ENCODE measurements at places on chromosomes 1 and 21. TPM values are rescaled to one million over a fixed set of nuclear protein-coding genes. Genes with fewer than 3 reads are reported as not detected.
A peak's percentile ranks its signal among the peaks of the same experiment; 100 is the strongest.

GRCh38 chr1:221708987-221709386 is 32.9 kb downstream of the DUSP10 start:
- peak; percentile 28 for DNase-seq

DNA sequence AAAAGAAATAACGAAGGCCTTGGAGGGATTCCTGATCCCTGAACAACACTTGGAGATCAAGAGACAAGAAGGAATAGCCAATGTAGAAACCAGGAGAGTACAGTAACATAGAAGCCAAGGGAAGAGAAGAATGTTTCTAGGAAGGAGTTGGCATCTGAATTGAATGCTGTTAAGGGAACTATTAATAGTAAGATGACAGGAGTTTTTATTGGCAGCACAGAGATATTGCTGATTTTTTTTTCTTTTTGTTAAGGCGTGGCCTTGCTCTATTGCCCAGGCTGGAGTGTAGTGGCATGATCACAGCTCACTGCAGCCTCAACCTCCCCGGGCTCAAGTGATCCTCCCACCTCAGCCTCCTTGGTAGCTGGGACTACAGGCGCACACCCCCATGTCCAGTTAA is 9.6 kb upstream of the SFT2D2 start:
- DNase-seq: peak; percentile 10

DNA sequence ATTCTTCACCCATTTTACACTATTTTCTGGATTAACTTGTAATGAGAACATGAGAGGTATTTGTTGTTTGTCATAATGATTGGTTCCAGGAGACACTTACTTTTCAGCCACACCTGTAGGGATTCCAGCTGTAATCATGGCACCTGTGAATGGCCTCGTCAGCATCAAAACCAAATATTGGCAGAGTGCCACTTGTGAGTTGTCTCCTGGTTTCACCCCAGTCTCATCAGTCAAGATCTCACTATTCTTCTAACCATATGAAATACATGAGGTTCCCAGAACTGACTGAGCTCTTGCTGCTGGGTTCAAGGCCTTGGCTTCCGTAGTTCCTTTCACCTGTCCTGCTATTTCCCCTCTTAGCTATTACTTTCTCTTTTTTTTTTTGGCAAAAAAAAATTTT is 246.6 kb upstream of the ADGRL2 start:
- no peak for DNase-seq

DNA sequence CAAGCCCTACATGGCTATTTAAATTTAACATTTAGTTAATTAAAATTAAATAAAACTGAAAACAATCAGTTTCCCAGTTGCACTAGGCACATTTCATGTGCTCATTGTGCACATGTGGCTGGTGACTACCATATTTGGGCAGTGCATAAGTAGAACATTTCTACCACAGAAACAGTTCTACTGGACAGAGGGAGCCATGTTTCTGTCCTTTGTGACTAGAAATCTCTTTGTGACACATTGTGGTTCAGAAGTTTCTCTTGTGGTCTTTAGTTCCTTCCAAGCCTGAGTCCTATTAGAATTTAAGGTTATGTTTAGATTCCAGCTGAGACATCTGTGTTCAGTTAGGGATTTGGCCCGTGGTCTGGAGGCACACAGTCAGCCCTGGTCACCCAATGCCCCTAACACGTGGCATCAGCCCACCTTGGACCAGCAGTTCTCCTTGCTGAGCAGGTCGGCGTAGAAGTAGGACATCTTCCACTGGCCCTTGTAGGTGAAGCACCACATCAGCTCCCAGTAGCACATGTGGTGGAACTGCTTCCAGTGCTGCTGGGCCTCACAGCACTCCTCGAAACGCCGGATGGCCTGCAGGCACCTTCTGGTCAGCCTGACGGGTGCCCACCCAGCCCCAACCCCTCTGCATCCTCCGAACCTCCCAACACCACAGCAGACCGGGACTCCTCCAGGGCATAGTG is 29.1 kb downstream of the TTC39A start:
- no peak for DNase-seq

GRCh38 chr1:34885405-34886247 is 26.1 kb upstream of the SMIM12 start:
- DNase-seq: peak; percentile 49

DNA sequence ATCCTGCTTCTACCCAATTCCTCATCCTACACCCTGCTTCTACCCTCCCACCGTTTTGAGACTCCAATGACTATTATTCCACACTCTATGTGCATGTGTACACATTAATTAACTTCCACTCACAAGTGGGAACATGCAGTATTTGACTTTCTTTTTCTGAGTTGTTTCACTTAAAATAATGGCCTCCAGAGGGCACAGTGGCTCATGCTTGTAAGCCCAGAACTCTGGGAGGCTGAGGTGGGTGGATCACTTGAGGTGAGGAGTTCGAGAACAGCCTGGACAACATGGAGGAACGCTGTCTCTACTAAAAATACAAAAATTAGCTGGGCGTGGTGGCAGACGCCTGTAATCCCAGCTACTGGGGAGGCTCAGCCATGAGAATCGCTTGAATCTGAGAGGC is 464.8 kb downstream of the PTBP2 start:
- DNase-seq: no peak

DNA sequence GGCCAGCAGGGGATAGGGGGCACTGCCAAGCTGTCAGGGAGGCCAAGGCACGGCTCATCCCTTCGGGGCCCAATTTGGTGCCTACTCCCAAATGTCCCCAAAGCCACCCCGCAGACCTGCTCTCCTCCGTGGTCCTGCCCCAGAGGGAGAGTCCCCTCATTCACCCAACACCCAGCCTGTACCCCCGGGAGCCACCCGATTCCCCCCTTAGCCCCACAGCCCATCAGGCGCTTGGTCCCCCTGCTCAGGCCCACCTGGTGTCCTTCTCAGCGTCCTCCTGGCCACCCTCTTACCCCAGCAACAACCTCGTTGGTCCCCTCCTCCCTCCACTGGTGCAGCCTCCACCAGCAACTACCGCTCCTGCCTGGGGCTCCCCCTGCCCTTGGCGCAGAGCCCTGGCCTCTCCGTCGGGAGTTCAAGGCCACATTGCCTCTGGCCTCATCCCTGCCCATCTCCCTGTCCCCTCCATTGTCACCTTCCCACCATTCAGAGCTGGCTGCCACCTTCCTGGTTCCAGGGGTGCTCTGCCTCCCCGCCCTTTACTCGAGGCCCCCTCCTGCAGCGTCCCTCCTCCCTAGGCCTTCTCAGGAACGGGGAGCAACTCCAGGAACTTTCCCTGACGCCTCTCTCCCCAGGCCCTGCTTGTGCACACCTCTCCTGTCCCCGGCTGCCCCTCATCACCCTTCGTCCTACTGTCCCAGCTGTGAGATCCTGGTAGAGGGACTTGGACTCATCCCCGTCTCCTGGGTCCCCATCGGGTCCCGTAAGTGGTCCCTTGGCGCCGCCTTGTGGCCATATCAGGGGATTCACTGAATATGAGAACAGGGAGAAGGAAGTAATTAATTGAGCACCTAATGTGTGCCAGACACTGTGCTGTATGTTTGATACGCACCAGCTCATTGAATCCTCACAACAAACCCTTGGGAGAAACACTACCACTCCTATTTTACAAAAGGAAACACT is 73.9 kb downstream of the RAP1GAP start:
- DNase-seq: peak; percentile 59

DNA sequence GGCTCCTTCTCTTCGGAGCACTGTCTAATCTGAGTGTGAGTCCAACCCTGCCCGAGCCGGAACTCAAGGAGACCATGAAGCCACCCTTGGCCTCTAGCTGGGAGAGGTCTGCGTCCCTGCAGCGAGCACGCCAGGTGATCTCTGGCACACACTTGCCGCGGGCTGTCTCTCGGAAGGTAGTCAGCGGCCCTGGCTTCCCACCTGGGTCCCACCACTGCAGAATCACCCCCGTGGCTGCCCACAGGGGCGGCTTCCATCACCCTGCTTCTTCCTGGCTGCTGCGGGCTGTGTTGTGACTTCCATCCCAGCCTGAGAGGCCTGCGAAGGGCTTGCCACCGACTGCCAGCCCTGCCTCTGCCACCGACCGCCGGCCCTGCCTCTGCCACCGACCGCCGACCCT is 17.0 kb downstream of the FAAP20 start:
- no peak for DNase-seq

DNA sequence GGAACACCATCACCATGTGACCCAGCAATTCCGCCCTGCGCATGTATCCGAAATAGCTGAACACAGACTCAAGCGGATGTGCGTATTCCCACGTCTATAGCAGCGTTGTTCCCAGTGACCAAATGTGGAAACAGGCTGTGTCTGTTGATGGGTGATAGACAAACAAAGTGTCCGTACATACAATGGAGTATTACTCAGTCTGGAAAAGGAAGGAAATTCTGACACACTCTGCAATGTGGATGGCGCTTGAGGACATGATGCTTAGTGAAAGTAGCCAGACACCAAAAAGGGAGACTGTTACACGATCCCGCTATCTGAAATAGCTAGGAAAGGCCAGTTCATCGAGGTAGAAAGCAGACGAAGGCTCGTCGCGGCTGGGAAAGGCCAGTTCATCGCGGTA is 25.8 kb downstream of the PDXK start:
- no peak for DNase-seq

DNA sequence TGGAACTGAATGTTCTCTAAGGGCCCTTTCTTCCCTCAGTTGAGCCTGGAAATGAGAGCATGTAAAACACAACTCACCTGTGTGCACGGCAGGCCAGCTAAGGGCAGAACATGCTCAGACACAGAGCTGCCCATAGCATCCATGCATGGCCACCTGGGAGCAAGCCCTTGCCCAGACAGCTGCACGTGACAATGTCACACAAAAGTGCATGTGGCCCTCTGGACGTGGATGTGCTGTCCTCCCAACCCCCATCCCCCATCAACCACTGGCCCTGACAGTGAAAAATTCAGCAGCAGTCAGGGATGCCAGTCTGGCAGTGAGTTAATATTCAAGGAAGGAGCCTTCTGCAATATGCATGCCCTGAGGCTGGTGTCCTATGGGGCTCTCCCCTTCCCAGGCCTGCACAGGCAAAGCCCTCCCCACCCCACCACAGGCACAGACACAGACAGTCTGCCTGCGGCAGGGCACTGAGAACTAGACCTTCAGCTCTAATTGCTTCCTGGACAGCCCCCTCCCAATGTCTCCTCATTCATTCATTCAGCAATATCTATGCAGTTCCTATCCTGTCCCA is 14.6 kb upstream of the COL16A1 start:
- no peak for DNase-seq

- DNase-seq: no peak
Measured at GRCh38 chr1:116807394-116808199, 53.4 kb downstream of the CD2 start.

DNA sequence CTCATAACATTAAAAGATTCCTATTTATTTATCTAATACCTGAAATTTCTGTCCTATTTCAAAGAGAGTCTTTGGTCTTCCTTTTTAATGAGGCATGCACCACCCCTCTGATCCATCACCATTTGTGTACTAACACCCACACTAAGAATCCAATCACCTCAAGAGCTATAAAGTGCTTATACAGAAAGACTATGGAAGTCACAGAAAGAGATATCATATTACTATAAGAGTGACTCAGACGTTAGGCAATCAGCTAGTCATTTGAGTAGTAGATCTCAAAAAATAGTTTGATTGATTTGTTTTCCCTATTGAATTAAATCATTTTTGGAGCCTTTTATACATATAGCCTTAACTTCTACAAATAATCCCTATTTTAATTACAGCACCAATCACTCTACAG is 46.1 kb downstream of the NME7 start:
- DNase-seq: no peak

DNA sequence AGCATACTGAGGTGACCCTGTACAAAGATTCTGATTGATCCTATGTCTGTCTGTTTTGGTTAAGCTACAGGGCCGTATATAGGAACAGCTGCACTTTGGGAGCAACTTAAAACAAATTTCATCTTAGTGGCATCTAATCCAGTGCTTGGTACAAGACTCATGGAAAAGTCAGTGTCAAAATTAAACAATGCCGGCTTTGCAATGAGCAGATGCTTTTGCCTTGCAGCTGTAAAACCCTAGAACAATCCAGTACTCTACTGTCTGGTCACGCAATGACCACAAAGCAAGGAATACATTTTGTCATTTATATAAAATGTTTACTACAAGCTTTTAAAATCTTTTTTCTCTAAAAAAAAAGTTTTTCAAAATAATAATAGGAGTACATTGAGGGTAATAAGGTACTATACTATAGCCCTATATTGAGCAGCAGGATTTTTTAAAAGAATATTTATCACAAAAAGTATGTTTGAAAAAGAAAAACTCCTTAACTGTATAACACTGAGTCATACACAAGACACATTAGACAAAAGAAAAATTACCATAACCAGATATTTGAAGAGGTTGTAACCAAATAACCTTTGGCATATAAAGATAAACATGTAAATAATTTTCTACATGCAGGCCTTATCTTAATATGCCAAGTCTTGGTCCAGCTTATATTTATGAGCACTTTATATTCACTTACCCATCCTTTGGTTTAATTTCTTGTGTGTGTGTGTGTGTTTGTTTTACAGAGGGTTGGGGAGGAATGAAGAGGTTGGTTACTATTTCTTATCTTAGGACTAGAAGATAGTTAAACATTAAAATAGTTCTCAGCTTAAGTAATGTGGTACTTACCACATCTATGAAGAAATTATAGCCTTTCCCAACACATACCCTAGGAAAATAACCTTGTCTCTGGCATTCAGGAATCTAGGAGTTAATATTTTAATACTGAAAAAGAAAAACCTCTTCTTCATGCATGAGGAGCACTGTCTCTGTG is 262.3 kb downstream of the FAF1 start:
- no peak for DNase-seq

DNA sequence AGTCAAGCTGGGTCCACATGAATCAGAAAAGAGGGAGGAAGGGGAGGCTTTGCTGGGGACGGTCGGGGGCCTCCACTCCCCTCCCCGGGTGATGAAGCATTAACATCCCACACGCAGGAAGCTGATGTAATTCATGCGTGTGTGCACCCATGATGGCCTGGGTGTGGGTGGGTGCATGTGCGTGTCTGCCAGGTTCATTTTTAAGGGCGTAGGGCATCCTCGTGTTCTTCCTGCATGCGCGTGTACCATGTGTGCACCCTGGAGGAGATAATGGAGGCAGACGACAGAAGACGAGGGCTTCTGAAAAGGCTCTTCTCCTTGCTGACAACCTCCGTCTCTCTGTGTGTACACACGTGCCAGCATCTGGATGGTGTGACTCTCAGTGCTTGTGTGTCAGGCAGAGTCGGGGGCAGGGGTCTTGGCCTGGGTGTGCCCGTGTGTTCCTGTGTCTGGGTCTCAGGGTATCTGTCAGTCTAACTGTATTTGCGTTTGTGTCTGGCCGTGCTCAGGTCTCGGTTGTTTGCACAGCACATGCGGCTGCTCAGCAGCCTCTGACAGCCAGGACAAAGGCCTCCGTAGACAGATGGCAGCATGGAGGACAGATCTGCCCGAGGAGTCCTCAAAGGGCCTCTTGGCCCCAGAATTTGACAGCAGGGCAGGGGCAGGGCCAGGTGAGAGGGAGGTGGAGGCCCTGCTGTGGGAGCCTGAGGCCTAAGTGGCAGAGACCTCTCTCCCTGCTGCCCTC is 2.4 kb downstream of the RAP1GAP start:
- DNase-seq: no peak

- no peak for DNase-seq
Measured at GRCh38 chr1:164087906-164088453, 471.0 kb upstream of the PBX1 start.

GRCh38 chr1:234497589-234497988 is 18.6 kb upstream of the TARBP1 start:
- DNase-seq: peak; percentile 32

Gene PPIH
- total RNA-seq: 110 TPM

Gene CTSE
- total RNA-seq: not detected

Gene URB2
- 19.8 TPM for total RNA-seq

Gene PUSL1
- total RNA-seq: 53.3 TPM

Gene OR2L2
- 0.16 TPM for total RNA-seq

Gene KAZN
- total RNA-seq: 1.0 TPM

Gene CRP
- total RNA-seq: not detected

Measured in MG63 (cell line).